ENCODE measurements at places on chromosomes 4 and X. TPM values are rescaled to one million over a fixed set of nuclear protein-coding genes. Genes with fewer than 3 reads are reported as not detected.

DNA sequence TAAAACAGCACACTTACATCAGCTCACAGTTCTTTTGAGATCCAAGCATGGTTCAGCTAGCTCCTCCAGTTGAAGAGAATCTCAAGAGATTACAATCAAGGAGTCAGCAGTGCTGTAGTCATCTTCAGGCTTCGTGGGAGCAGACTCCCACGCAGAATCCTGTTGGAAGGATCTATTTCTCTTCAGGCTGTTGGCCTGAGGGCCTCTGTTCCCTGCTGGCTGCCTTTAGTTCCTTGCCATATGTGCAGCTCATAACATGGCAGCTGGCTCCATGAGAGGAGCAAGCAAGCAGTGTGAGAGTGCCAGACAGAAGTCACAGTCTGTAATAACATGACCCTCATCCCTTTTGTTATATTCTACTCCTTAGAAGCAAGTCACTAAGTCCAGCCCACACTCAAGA lies 168.6 kb downstream of the COX18 start:
- H3K27me3 ChIP-seq: no peaks in the 10 kb centered on the region
- no peaks in the 10 kb centered on the region for H3K36me3 ChIP-seq
- no peak overlapping the region for H3K4me3 ChIP-seq
- no peak for DNase-seq
- peaks cover 9% of the 10 kb centered on the region for H3K4me1 ChIP-seq
- peak overlapping the region; percentile 28 for H3K27ac ChIP-seq

DNA sequence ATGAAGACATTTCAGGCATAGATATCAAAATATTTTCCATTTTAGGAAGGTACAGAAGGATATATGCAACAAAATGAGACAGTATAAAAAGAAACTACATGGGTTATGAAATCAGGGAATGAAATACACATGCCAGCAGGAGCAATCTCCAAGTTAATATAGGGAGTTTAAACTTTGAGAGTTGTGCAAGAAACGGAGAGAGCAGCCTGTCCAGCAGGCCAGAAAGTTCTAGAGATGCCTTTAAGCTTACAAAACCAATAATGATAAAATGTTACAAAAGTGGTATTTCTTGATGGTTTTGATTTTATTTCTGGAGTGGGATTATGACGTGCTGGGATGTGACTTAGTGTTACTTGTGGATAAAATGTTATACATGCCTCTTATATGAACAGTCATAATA lies 2047.9 kb downstream of the ARAP2 start:
- no peaks in the 10 kb centered on the region for H3K4me1 ChIP-seq
- H3K36me3 ChIP-seq: no peaks in the 10 kb centered on the region
- H3K4me3 ChIP-seq: no peak overlapping the region
- no peaks in the 10 kb centered on the region for H3K27me3 ChIP-seq

- H3K27me3 ChIP-seq: no peaks in the 10 kb centered on the region
- no peak overlapping the region for H3K4me3 ChIP-seq
- no peak for DNase-seq
- no peak overlapping the region for H3K27ac ChIP-seq
- no peaks in the 10 kb centered on the region for H3K4me1 ChIP-seq
- H3K36me3 ChIP-seq: no peaks in the 10 kb centered on the region
Observed at GRCh38 chr4:163622379-163623035, 128.0 kb downstream of the TMA16 start.

SSX2 gene
- not detected for total RNA-seq

FANCB gene
- 0.51 TPM for total RNA-seq

DNA sequence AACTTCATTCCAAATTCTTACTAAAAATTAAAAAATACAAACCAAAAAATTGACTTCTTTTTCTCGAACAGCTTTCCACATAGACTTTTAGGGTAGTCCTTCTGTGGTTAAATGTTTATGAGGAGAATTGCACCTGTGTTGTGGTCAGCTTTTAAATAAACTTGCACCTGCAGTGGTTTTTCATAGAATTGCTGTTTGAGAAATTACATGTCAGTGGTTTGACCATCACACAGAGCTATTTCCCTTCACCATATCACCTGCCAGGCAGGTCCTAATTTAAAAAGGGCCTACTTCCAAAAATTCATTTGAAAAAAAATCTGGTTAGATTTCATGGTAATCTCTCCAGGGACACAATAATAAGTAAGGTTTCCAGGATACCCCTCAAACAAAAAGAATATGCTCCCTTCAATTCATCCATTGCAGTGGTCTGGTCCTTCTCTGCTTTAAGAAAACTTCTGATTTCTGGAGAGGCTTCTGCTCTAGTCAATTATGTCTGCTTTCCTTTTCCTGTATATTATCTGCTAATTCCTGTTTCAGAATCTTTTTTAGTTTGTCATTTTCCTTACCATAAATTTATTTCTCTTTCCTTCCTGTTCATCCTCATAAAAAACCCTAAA lies 9.8 kb upstream of the UTP3 start:
- H3K4me1 ChIP-seq: no peaks in the 10 kb centered on the region
- no peak overlapping the region for H3K27ac ChIP-seq
- H3K36me3 ChIP-seq: no peaks in the 10 kb centered on the region
- DNase-seq: no peak
- no peak overlapping the region for H3K4me3 ChIP-seq

Data from uterus (tissue), 4 donors.